ENCODE measurements at places on chromosomes 3 and 15. TPM values are rescaled to one million over a fixed set of nuclear protein-coding genes. Genes with fewer than 3 reads are reported as not detected.

GRCh38 chr15:24861014-24861690 lies 93.6 kb upstream of the SNRPN start:
- DNase-seq, result no peak

DNA sequence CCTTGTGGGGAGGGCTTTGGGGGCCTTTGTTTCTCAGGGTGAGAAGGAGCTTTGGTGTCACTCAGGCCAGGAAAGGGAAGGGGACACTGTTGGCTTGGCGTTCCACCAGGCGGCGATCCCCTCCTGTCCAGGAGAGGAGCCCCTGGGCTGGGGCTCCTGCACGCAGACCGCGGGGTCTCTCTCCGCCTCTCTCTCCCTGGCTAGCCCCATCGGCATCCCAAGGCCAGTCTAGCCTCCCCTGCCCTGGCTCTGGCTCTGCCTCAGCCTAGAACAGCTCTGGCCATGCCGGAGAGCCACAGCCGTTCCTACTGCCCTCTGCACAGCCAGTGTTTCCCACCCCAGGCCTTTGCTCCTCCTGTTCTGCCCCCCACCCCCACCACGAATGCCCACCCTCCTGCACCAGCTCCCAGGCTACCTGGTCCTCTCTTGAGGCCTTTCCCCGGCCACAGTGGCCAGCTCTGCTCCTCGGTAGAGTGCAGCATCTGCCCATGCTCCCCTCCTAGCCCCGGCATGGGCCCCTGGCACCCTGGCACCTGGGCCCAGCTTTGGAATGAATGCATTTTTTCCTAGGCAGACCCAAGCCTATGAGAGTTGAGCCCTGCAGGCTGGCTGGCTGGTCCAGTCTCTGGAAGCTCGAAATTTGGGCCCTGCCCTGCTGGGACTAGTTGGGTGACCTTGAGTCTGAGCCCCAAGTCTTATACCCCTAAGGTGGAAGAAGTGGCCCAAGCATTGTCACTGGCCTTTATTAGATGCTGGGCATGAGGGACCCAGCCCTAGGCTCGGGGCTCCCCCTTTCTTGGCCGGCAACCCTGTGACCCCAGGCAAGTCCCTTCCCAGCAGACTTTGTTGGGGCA lies 2.4 kb downstream of the PLXNA1 start:
- no peak for DNase-seq

GRCh38 chr3:160126051-160126450 lies 99.2 kb upstream of the C3orf80 start:
- no peak for DNase-seq

DNA sequence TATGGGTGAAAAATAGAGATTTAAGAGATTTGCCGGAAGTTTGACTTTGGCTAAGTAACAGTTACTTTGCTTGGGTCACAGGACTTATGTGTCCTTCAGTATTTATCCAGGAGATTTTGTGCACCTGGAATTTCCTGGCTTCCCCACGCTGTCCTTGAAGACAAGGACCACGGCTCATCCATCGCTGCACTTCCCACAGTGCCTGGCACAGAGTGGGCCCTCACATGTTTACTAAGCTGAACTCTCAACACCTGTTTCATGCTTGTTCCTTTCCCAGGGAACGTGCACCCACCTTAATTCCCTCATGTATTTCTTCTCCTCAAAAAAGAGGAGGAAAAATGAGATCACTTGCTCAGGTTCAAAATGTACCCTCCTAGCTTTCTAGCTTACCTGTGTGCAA lies 32.0 kb downstream of the CA12 start:
- DNase-seq, result no peak

- no peak for DNase-seq
Measured at GRCh38 chr3:69385723-69386555, at the start of gene FRMD4B. Gene FRMD4B, minus strand, starts transcription at chr3:69386088. Its CDS starts 99 bp downstream, at chr3:69385989.

GRCh38 chr3:65146179-65146578 lies 458.4 kb upstream of the ADAMTS9 start:
- no peak for DNase-seq

- no peak for DNase-seq
Measured at GRCh38 chr15:59998305-59998949, 5.7 kb upstream of the FOXB1 start.

GRCh38 chr3:176967522-176967921 lies 229.8 kb downstream of the TBL1XR1 start:
- DNase-seq, result no peak

DNA sequence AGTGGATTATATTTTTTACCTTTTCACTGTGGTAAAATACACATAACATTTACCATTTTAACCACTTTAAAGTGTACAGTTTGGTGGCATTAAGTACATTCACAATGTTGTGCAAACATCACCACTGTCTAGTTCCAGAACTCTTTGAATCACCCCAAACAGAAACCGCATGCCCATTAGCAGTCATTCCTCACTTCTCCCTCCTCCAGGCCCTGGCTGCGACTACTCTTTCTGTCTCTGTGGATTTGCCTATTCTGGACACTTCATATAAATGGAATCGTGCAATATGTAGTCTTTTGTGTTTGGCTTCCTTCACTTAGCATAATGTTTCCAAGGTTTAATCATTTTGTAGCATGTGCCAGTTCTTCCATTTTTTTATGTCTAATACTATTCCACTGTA lies 409.8 kb downstream of the NTRK3 start:
- no peak for DNase-seq

GRCh38 chr3:151225040-151225975 lies 22.3 kb upstream of the GPR171 start:
- no peak for DNase-seq

DNA sequence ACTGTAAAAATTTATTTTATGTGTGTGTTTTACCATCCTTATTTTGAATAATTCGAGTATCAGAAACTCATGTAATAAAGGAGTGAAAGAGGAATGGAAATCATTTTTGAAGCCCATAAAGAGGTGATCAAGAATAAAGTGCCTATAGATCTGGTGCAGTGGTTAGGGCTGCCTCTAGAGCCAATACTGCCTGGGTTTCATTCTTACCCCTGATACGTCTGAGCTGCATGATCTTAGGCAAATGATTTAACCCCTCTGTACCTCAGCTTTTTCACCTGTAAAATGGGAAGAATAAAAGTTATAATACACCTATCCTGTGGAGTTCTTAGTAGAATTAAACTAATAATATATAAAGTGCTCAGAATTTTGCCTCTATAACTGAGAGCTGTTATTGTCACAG lies 30.4 kb downstream of the EFHB start:
- DNase-seq, result no peak

DNA sequence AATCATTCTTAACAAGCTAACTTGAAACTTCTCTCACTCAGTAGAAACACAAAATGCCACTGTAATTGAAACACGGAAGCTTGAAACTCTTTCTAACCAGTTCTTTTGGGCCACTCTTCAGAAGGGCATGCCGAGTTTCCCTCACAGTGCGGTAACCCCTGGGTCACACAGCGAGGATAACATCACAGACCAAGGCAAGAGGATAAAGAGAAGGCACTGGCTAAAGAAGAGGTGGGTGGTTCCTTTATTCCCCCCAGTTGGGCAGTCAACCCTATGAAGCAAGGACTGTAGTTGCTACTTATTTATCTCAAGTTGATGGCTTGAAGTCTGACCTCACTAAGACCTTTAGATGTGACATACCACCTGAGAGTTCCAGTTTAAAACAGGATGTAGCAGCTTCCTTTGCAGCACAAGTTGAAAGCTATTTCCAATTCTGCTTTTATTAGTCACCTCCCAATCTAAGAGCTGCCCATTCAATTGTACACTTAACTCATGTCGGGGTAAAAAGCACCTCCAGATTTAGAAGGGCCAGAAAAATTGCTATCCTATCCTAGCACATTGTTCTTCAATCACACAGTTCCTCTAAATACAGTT lies 272.4 kb downstream of the TIGIT start:
- no peak for DNase-seq

DNA sequence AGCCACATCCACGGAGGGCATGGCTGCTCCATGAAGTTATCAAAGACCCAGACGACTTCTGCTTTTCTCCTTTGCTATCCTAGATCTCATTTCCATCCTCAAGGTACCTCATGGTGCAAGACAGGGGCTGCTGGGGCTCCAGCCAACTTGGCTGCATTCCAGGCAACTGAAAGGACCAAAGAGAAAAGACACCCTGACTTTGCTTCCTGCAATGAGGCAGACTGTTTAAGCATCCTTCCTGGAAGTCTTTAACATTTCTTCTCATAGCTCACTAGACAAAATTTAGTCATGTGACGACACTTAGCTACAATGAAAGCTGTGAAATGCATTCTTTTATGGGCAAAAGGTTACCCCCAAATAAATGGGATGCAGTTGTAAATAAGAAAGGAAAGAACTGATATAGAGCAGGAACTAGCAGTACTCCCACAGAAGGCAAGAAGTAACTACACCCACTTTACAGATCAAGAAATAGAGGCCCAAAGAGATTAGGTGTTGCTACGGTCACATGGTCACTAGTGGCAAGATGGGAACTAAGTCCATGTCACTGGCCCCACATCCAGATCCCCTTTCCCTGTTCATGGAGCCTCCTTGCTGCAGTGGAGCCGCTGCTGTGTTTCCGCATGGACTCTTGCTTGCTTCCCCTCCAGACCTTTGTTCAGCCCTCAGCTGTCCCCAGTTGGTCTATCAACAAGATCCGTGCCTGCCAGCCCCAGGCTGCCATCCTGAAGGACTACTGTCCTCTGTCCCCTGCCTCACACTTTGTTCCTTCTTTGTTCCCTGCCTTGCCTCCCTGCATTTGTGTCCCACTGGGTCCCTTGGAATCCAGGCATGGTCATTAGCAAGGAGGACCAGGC lies 107.0 kb downstream of the XXYLT1 start:
- DNase-seq, result no peak

DNA sequence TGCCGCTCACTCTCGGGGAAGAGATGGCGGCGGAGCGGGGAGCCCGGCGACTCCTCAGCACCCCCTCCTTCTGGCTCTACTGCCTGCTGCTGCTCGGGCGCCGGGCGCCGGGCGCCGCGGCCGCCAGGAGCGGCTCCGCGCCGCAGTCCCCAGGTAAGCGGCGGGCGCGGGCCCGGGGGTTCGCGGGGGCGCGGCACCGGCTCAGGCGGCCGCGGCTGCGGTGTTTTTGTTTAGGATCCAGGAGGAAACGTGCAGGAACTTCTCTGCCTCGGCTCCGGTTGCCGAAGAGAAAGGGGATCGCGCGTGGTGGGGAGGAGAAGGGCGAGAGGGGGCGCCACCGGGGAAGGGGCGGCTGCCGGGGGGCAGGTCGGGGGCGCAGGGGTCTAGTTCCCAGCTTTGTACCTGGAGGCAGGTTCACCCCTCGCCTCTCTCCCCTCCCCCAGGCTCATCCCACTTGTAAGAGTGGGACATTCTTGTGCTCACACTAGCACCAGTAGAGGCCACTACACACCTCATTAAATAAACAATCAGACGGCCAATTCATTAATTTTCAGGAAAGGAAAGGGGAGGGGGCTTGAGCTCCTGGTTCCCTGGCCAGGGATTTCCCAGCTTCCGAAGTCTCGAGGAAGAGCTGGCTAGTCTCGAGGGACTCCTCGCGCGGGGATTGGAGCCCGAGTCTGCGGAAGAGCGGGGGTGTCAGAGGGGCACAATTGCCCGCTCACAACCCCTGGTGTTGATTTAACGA lies 562 bp downstream of the NEO1 start:
- DNase-seq, result no peak

Gene P2RY1
- total RNA-seq, result 3.3 TPM

Gene TMC3
- 0.99 TPM for total RNA-seq

DNA sequence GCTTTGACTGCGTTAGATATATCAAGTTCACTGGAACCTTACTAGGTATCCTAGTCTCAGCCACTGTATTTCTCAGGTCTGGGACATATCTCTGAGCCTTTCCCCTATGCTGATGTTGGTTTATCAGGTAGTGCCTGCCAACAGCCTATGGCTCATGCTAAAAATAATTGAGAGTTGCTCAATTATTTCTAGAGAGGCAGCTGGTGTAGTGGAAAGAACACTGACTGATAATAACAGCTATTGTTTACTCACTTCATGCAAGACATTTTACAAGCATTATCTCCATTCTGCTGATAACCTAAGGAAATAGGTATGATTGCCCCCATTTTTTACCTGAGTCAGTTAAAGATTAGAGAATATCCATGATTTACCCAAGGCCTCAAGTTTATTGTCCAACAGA lies 231.4 kb downstream of the LRRN1 start:
- DNase-seq, result no peak

DNA sequence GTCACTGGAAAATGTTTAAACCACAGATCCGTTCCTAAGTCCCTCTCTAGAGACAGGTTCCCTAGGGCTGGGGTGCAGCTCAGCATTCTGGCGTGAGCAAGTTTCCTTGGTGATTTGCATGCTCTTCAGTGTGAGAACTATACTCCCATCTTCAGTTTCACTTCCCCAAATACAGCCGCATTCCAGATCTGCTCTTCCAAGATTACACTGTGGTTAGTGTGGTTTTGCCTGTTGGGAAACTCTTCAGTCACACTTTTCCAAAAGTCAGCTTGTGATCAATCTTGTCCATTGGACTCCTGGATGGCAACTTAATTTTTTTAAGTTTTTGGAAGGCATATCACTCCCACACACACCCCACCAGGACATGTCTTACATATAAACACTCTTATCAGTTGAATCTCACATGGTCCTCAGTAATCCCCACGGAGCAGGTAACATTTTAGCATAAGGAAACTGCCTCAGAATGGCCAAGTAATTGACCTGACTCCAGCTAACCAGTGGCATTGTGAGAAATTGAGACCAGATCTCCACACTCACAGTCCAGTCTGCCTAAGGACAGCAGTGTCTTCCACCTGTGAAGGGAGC lies 33.5 kb upstream of the PTPN23 start:
- no peak for DNase-seq

- DNase-seq, result no peak
Measured at GRCh38 chr3:17420668-17421067, 321.8 kb downstream of the TBC1D5 start.

GRCh38 chr3:95387242-95388021 lies 1324.6 kb downstream of the NSUN3 start:
- DNase-seq, result no peak

DNA sequence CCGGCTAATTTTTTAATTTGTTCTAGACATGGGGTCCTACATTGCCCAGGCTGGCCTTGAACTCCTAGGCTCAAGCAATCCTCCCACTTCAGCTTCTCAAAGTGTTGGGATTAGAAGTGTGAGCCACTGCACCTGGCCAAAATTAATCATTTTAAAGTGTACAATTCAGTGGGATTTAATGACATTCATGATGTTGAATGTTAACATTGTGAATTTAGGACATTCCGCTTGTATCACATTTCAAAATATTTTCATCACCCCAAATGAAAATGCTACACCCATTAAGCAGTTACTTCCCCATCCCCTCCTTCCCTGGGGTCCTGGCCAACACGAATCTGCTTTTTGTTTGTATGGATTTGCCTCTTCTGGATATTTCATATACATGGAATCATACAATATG lies 62.1 kb upstream of the CGNL1 start:
- DNase-seq, result no peak

- DNase-seq, result no peak
Measured at GRCh38 chr3:54936561-54936960, 8.7 kb upstream of the LRTM1 start.

GRCh38 chr3:41274944-41275668 lies 75.8 kb downstream of the CTNNB1 start:
- no peak for DNase-seq

Gene VGLL3
- total RNA-seq, result 45.6 TPM
